GM19239 (cell line): ENCODE measurements at places on chromosomes 4 and X.

DNA sequence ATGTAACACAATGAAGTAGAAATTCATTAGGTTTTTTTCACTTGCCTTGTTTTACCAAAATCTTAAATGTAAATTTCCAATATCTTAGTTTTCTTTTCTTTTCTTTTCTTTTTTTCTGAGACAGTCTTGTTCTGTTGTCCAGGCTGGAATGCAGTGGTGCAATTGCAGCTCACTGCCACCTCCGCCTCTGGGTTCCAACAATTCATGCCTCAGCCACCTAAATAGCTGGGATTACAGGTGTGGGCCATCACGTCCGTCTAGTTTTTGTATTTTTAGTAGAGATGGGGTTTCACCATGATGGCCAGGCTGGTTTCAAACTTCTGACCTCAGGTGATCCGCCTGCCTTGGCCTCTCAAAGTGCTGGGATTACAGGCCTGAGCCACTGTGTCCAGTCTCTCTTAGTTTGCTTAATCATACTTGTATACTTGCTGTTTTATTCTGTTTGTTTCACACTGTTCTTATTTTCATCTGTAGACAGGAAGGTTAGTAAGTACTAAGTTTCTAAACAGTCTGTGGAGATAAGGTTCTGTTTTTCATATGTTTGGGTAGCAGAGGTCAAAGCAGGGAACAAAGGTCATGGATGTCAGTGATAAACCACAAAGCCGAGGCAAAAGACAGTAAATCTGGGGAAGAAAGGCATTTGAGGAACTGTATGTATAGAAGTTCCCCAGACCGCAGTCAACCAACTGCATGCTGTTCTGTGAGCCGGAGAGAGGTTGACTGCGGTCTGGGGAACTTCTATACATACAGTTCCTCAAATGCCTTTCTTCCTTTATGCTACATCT, 129.1 kb downstream of the CBR4 start:
- DNase-seq: peak; percentile 26

GRCh38 chr4:11423465-11423864, 5.2 kb downstream of the HS3ST1 start:
- no peak for DNase-seq

DNA sequence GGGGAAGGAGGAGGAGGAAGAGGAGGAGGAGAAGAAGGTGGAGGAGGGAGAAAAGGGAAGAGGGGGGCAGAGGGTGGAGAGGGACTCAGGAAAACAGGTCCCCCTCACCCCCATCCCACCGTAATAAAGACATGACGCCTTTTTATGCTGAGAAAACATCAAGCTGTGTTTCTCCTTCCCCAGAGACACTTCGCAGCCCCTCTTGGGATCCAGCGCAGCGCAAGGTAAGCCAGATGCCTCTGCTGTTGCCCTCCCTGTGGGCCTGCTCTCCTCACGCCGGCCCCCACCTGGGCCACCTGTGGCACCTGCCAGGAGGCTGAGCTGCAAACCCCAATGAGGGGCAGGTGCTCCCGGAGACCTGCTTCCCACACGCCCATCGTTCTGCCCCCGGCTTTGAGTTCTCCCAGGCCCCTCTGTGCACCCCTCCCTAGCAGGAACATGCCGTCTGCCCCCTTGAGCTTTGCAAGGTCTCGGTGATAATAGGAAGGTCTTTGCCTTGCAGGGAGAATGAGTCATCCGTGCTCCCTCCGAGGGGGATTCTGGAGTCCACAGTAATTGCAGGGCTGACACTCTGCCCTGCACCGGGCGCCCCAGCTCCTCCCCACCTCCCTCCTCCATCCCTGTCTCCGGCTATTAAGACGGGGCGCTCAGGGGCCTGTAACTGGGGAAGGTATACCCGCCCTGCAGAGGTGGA, 45.3 kb upstream of the SHOX start:
- no peak for DNase-seq

GRCh38 chr4:137651128-137651527, 118.8 kb upstream of the PCDH18 start:
- DNase-seq: no peak

DNA sequence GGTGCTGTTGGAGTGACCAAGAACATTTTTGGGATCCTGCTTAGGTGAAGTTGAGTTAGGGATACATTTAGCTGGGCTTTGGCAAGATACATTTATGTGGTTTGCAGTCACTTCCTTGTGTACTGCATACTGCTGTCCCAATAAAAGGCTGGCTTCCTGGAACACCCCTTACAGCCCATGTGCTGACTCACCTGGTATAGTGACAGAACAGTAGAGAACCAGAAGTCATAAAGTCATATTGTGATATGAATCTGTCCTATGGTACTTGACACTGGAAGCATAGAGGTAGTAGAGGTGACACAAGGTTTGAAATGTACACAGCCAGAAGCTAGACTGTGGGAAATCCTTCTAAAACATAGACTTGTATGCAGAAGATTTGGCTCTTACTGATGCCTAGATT, 55.3 kb upstream of the SLC25A43 start:
- DNase-seq: no peak

DNA sequence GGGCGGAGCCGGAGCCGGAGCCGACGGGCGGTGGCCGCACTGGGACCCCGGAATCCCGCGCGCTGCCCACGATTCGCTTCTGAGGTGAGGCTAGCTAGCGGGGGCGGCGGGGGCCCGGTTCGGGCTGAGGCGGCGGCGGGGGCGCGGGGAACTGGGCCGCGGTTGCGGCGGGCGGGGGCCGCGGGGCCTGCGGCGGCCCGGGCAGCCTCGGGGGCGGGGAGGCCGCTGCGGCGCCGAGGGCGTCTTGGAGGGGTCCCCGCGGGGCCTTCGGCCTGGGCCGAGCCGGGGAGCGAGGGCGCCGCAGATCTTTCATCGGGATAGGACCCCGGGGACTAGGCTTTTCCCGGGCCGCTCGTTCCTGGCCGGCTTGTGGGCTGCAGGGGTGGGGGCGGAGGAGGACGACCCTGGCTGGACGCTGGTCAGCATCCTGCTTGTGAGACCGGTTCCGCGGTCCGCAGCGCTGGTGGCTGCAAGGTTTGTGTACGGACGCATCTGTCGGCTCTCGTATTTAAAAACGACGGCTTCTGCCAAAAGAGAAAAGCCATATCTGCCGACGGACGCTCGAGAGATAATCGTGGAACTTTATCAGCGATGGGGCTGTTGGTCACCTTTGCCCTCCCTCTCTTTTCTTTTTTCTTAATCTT, 419 bp downstream of the ADD1 start:
- DNase-seq: no peak

GRCh38 chr4:26322346-26322745, 1.5 kb downstream of the RBPJ start:
- no peak for DNase-seq

DNA sequence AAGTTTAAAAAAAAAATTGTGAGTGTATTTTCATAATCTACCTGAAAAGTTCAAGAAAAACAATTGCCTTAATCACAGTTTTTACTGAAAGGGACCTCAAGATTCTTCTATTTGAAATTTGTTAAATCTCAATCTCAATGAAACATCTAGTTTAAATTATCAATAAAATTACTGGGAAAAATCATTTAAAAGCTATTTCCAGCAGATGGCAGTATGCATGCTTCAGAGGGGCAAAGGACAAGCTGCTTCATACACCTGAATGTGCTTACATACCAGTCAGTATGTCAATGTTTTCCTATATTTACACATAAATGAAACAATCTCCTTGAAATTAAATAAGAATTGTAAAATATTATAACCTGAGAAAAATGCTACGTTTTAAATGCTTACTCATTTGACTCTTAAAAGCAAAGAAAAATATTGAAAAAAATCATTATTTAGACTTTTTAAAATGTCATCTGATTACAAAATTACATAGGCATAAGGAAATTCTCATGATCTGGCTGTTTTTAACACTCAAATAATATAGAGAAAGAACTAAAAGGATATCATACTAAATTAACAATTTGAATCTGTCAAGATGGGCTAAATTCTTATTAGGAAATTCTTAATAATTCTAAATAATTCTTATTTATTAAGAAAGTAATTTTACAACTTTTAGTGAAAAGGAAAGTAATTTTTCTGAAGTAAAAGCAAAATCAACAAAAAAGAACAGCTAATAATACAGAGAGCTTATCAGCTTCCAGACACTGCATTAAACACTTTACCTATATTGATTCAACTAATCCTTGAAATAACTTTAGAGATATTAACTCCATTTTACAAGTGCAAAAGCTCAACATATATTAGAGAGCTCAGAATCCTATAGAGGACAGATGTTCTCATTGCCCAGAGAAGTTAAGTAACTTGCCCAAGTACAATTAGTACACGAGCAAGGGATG, 242.1 kb downstream of the ADAMTS3 start:
- no peak for DNase-seq
